ENCODE measurements at places on chromosomes 11 and 22. TPM values are rescaled to one million over a fixed set of nuclear protein-coding genes. Genes with fewer than 3 reads are reported as not detected.

- H3K27me3 ChIP-seq: no peaks in the 10 kb centered on the region
- no peak overlapping the region for H3K4me3 ChIP-seq
- H3K4me1 ChIP-seq: no peaks in the 10 kb centered on the region
- DNase-seq: no peak
Measured at GRCh38 chr11:59678813-59679165, 10.0 kb upstream of the PATL1 start.

- no peak for DNase-seq
- no peak overlapping the region for H3K27ac ChIP-seq
- no peaks in the 10 kb centered on the region for H3K36me3 ChIP-seq
Measured at GRCh38 chr22:39302431-39302960, 16.9 kb downstream of the RPL3 start.

- peaks cover 29% of the 10 kb centered on the region for H3K36me3 ChIP-seq
- H3K27me3 ChIP-seq: no peaks in the 10 kb centered on the region
- no peak for DNase-seq
- H3K4me3 ChIP-seq: no peak overlapping the region
- peaks cover 38% of the 10 kb centered on the region for H3K4me1 ChIP-seq
Measured at GRCh38 chr11:76190376-76190775, 15.9 kb downstream of the WNT11 start.

DNA sequence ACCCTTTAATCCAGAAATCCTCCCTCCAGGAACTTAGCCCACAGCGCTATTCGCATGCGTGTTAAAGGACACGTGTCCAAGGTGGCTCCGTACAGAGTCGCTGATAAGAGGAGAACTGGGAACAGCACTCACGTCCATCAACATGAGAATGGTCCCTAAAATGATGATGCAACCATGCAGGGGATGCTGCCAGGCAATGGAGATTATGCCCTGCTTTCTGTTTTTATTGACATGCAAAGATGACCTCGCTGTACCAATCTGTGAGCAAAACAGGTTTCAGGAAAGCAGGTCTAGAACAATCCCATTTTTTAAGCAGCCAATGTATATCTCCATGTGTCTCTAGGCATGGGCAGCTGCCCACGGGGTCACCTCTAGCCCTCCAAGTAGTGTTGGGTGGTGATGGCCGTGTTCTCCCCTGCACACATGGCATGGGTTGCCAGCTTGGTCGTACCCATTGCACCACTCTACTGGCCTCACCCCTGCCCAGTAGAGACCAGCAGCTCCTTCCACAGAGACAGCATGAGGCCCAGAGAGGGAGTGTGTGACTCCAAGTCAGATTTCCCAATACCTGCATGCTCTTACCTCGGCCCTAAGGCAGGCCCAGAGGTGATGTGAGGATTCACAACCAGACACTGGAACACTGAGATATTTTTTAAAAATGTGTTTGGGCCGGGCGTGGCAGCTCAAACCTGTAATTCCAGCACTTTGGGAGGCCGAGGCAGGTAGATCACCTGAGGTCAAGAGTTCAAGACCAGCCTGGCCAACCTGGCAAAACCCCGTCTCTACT, 68.3 kb upstream of the LINC01488 start:
- DNase-seq: no peak
- no peak overlapping the region for H3K27ac ChIP-seq
- H3K4me3 ChIP-seq: no peak overlapping the region
- no peaks in the 10 kb centered on the region for H3K27me3 ChIP-seq

- no peak overlapping the region for H3K4me3 ChIP-seq
- DNase-seq: no peak
- H3K27ac ChIP-seq: no peak overlapping the region
- H3K27me3 ChIP-seq: no peaks in the 10 kb centered on the region
- no peaks in the 10 kb centered on the region for H3K36me3 ChIP-seq
- peaks cover 12% of the 10 kb centered on the region for H3K4me1 ChIP-seq
Measured at GRCh38 chr11:44011797-44012196, 36.0 kb upstream of the ACCSL start.

DNA sequence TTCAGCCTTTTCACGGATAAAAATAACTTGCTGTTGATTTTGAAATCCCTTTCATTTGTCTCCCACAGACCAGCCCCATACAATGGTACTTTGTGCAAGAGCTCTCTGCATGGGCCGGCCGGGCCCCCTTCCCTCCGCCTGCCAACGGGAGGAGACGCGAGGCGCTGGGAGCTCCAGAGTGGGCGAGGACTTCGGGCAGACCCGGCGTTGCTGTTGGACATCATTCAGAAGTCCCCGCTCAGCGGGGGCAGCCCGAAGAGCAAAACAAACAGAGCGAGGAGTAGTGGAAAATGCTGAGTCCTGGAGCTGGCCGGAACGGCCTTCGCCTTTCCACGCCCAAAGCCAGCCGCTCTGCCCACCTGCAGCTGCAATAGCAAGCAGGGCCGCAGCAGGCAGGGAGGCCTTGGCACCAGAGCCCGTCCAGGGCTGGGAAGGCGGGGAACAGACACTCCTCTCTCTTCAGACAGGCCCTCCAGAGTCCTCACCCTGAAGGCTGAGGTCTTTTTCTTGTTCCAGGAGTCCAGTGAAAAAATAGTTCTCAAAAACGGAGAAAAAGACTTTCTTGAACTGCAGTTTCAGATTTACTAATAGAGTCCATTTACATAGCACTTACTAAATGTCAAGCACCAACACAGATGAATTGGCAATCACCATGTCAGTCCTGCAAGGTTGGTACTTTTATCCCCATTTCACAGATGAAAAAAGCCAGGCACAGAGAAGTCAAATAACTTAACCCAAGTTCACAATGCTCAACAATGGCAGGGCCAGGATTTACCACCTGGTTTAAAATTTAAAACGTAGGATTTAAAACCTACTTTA, 135.5 kb downstream of the ETS1 start:
- peak overlapping the region; percentile 19 for H3K4me3 ChIP-seq
- H3K27me3 ChIP-seq: no peaks in the 10 kb centered on the region
- peaks cover 32% of the 10 kb centered on the region for H3K4me1 ChIP-seq
- peaks cover 7% of the 10 kb centered on the region for H3K36me3 ChIP-seq

DNA sequence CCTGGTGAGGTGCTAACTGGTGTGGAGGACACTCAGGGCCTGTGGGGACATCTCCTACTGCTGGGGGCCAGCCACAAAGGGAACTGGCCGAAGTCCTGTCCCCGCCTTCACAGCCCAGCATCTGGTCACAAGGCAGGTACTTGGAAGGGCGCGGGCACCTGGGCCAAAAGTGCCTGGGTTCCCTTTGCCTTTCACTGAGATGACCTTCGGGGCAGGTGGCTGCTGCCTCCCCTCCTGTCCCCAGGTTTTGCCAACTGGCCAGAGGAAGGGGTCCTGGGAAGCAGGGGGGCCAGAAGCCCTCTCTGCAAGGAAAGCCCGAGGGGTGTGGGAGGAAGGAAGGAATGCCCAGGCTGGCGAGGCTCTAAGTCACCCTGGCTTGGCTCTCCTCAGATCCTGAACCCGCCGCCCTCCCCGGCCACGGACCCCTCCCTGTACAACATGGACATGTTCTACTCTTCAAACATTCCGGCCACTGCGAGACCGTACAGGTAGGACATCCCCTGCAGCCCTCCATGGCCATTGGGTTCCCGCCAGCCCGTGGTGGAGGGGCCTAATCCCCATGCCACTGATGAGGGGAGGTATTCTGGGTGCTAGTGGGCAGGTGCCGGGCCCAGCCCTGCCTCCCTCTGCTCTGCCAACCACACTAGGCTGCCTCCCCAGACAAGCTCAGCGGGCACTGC, 14.4 kb upstream of the PPP6R3 start:
- no peak overlapping the region for H3K4me3 ChIP-seq
- peaks cover 4% of the 10 kb centered on the region for H3K36me3 ChIP-seq
- H3K4me1 ChIP-seq: peaks cover 14% of the 10 kb centered on the region

GRCh38 chr22:38135133-38135706, 24.7 kb upstream of the BAIAP2L2 start:
- peaks cover 48% of the 10 kb centered on the region for H3K36me3 ChIP-seq
- peaks cover 5% of the 10 kb centered on the region for H3K4me1 ChIP-seq
- no peaks in the 10 kb centered on the region for H3K27me3 ChIP-seq
- no peak overlapping the region for H3K4me3 ChIP-seq
- DNase-seq: no peak
- H3K27ac ChIP-seq: no peak overlapping the region

DNA sequence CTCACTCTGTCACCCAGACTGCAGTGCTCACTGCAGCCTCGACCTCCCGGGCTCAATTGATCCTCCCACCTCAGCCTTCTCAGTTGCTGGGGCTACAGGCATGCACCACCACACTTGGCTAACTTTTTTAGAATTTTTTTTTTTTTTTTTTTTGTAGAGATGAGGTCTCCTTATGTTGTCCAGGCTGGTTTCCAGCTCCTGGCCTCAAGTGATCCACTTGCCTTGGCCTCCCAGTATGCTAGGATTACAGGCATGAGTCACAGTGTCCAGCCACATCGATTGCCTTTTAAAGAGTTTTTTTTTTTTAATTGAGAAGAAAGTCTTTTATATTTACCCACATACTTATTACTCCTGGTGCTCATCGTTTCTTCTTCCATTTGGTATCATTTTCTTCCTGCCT, 30.0 kb downstream of the PARVG start:
- H3K36me3 ChIP-seq: no peaks in the 10 kb centered on the region
- H3K27me3 ChIP-seq: peaks cover under 1% of the 10 kb centered on the region
- DNase-seq: no peak
- no peak overlapping the region for H3K4me3 ChIP-seq
- H3K27ac ChIP-seq: no peak overlapping the region

DNA sequence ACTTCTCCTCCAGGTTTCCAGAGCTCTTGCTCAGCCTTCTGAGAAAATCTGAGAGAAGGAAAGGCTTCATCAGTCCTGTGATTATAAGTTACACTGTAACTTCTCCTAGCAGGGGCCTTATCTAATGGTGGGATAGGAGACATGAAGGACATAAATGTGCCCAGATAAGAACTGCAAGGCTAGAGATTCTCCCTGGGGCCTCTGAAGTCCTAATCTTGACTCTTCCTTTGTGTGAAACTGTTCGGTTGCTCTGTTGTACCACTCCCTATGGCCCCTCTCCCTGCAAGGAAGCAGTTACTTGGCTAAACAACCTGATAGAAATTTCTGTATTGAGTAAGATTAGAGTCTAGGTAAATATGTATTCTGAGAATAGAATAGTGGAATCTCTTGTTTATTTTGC, 780.9 kb downstream of the ETS1 start:
- DNase-seq: no peak
- H3K27me3 ChIP-seq: no peaks in the 10 kb centered on the region
- H3K4me1 ChIP-seq: no peaks in the 10 kb centered on the region

DNA sequence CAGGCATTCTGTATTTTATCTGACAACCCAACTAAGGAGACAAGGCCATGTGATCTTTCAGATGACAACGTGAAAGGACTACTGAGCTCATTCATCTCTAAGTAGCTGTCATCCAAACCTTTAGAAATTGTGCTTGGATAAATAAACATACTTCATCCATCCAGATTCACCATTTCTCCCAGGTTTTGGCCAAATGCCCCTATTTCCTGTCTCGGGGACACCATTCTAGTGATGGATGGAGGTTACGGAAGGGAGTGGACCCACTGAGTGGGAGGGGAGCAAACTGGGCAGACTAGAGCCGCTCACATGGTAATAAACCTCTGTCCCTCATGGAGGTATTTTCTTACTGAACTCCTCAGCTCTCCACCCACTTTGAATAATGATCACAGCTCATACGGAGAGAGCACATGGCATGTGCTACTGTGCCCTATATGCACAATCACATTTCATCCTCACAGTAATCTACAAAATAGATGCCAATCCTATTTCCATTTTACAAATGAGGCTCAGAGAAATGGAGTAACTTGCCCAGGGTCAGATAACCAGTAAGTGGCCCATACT, 114.4 kb downstream of the SLC1A2 start:
- DNase-seq: no peak
- peaks cover 8% of the 10 kb centered on the region for H3K4me1 ChIP-seq
- H3K36me3 ChIP-seq: no peaks in the 10 kb centered on the region
- no peaks in the 10 kb centered on the region for H3K27me3 ChIP-seq
- H3K27ac ChIP-seq: peak overlapping the region; percentile 78

DNA sequence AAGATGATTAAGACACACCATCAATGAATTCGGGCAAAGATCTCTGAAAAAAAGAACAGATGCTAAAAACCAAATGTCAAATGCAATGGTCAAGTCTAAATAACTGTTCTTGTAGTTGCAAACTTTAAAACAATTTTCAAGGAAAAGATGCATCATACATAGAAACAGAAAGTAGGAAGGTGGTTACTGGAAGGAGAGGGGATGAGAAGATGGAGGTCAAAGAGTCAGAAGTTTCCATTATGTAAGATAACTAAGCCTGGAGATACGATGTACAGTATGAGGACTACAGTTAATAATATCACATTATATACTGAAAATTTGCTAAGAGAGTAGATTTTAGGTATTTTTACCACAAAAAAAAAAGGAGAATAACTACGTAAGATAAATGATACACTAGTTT, 27.1 kb downstream of the CWF19L2 start:
- DNase-seq: no peak
- H3K36me3 ChIP-seq: peaks cover 6% of the 10 kb centered on the region
- no peaks in the 10 kb centered on the region for H3K4me1 ChIP-seq
- no peaks in the 10 kb centered on the region for H3K27me3 ChIP-seq
- no peak overlapping the region for H3K27ac ChIP-seq
- H3K4me3 ChIP-seq: no peak overlapping the region

- H3K4me3 ChIP-seq: no peak overlapping the region
- no peaks in the 10 kb centered on the region for H3K4me1 ChIP-seq
- no peaks in the 10 kb centered on the region for H3K36me3 ChIP-seq
- no peak for DNase-seq
Measured at GRCh38 chr11:121113611-121114010, 12.6 kb downstream of the TECTA start.

DNA sequence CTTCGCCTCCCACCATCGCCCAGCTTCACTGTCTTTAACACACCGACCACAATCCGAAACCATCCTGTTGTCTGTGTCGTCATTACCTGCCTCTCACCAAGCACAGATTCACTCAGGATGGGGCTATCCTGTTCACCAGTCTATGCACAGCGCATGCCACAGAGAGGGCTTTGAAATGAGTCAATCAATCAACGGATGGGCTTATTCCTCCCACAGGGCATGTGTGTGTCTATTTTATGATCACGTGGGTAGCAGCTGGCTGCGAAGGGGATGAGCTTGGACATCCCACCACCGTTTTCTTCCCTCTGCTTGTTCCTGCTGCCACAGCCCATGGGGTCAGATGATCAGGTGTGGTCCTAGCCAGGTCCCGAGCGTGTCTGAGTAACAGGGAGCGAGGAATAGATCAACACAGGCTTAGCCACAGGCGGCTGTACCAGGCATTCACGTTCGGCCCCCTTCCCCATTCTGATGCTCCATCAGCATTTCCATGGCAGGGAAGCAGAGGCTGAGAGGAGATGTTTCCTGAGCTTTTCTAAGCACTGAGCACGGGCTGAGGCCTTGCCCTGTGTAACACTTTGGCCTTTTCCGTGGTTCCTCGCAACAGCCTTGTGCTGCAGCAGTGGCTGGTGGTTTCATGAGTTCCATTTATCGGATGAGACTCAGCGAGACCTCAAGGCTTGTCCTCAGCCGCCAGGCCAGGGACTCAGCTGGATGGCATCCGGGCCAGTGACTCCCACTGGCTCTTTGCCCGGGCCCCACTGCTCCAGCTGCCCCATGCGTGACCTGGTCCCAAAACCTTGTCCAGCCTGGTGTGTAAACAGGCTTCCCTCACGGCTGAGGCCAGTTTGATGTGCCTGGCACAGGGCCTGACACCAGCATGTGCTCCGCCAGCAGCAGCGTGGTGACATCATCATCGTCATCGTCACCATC, 48.1 kb upstream of the FGF3 start:
- no peak for DNase-seq
- H3K4me1 ChIP-seq: no peaks in the 10 kb centered on the region
- no peak overlapping the region for H3K4me3 ChIP-seq
- H3K27me3 ChIP-seq: no peaks in the 10 kb centered on the region

The LRRC56 gene
- total RNA-seq: 0.19 TPM

The FAM168A gene
- 31.1 TPM for total RNA-seq

The PHETA2 gene
- 16.6 TPM for total RNA-seq

The HDHD5 gene
- total RNA-seq: 45.1 TPM

The TMEM191B gene
- total RNA-seq: not detected

The ABTB2 gene
- 8.0 TPM for total RNA-seq

The CYTH4 gene
- total RNA-seq: 7.2 TPM
